NCI-H446 treated with DMSO at 0.1 percent for 48 hours (cell line): ENCODE measurements at places on chromosomes 1 and 21.
A peak's percentile ranks its signal among the peaks of the same experiment; 100 is the strongest.

DNA sequence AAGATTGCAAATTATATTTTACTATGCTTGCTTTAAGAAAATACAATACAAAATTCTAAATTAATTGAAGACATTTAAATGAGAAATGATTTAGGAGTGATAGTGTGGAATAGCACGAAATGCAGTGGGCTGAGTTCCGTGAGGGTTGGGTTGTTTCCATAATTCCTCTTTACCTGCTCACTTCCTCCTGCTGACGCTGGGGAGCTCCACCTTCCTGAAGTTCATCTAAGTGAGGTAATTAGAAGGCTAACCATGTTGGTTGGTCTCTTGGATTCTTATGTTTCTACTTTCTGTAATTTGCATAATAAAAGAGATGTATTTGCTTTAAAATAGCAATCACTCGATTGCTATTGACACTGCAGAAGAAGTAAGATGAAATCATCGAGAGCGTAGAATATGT, 4.7 kb downstream of the OR14I1 start:
- DNase-seq = no peak

- peak; percentile 75 for DNase-seq
Measured at GRCh38 chr1:235632506-235633401, 16.8 kb downstream of the GNG4 start.

- DNase-seq = no peak
Measured at GRCh38 chr1:150532860-150533259, 16.3 kb upstream of the ADAMTSL4 start.

- DNase-seq = no peak
Measured at GRCh38 chr1:41892301-41892781, 26.4 kb downstream of the HIVEP3 start.

DNA sequence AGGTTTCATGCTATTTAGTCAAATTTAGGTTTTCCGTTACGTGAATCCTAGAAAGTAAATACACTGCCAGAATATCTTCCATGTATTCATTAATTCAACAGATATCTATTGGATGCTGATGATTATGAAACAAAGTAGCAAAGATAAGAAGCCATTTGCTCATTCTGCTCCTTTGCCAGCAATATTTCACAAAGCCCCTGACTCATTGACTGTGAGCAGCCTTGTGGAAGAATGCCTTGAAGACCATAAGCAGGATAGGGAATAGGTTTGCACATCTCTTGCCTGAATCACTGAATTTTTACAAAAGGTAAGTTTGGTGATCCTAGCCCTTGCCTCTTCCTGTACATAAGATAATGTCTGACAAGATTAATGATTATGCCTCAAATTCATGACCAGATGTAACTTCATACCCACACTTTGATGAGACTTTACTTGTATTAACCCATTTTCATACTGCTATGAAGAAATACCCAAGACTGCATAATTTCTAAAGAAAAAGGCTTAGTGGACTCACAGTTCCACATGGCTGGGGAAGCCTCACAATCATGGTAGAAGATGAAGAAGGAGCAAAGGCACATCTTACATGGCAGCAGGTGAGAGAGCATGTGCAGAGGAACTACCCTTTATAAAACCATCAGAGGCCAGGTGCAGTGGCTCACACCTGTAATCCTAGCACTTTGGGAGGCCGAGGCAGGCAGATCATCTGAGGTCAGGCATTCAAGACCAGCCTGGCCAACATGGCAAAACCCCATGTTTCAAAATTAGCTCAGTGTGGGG, 1.6 kb upstream of the PIGK start:
- DNase-seq = no peak

GRCh38 chr21:32806810-32807386, 35.3 kb upstream of the PAXBP1 start:
- DNase-seq = no peak

GRCh38 chr1:22685591-22686059, 25.0 kb upstream of the EPHB2 start:
- DNase-seq = no peak

- no peak for DNase-seq
Measured at GRCh38 chr21:33817663-33818451, 97.7 kb downstream of the ATP5PO start.

DNA sequence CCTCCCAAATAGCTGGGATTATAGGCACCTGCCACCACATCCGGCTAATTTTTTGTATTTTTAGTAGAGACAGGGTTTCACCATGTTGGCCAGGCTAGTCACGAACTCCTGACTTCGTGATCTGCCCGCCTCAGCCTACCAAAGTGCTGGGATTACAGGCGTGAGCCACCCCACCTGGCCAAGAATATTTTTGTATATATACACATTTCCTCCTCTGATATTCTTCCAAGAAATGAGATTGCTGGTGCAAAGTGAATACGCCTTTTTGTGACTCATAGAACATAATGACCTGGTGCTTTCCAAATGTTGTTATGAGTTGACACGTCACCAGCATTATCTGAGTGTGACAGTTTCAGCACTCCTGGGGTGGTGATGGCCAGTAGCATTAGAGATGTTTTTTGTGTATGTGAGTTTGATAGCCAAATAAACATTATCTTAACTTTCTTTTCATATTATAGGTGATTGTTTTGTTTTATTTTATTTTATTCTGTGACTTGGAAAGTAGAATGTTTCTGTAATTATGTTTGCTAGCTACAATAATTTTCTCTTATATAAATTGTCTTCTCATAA, 54.9 kb downstream of the KCNK1 start:
- peak; percentile 30 for DNase-seq

DNA sequence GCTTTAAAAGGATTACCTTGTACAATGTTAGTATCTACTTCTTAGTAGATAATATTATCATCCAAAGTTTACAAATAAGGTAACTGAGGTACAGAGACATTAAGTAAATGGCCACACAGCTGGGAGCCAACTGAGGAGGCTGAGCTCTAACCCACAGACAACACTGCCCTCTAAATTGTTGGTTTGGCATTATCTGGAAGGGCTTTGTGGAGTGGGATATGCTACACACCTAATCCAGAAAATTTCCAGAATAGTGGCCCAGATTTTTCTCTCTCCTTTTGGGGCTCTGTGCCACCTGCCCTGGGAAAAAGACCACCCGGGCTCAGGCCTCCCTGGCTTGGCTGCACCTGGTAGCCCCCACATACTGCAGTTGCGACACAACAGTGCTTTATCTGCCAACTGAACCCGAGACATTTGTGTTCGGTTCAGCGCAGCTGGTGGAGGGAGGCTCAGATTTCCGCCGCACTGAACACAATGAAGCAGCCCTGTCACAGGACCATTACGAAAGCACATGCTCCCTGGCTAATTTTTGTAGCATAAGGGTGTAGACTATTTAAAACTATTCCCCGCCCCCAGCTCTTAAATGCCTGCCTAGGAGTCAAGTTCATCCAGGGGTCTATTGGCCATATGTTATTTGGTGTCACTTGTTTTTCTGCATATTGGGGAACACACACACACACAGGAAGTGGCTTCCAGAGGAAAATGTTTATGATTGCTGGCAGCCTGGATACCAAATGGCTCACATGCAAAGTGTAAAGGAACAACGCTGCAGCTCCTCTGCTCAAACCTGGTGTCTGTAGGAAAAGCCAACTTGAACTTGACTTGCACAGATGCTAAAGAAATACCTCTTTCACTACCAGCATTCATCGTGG, 92.3 kb upstream of the ESRRG start:
- peak; percentile 35 for DNase-seq

DNA sequence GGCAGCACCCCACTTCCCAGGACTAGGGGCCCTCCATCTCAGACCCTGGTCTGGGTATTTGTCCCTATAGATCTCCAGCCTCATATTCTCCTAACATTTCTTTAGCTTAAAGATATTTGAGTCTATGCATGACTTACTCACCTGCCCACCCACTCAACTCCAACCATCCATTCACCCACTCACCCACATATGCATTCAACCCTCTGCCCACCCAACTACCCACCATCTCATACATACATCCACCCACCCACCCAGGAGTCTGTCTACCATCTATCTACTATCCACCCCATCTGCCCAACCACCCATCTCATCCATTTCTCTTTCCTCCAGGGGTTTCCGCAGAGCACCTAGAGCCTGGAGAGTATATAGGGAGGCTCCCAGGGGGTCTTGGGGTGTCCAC, 42.7 kb downstream of the FAAH start:
- DNase-seq = no peak

- DNase-seq = no peak
Measured at GRCh38 chr1:43545695-43546387, 15.2 kb downstream of the PTPRF start.

DNA sequence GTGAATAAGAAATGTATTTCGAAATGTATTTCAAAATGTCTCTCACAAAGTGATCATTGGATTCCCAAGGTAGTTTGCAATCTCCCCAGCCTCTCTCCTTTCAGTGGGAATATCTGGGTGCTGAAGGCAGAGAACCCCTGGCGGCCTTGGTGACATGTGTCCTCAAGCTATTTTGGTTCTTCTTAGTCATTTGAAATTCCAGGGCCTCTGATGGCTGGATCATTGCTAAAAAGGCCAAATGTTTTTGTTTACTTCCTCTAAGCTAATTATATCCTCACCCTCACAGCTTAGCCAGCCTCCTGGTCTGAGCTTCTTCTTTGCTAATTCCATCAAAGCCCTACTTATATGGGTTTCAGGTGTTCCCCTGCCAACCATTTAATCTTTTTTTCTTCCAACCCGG, 71.2 kb downstream of the LRRC40 start:
- DNase-seq = no peak

- DNase-seq = no peak
Measured at GRCh38 chr1:220409771-220410595, 118.0 kb upstream of the MARK1 start.
